ENCODE measurements at places on chromosomes 12 and 14. TPM values are rescaled to one million over a fixed set of nuclear protein-coding genes. Genes with fewer than 3 reads are reported as not detected.

CIDEB gene
- 48.2 TPM for total RNA-seq

DNA sequence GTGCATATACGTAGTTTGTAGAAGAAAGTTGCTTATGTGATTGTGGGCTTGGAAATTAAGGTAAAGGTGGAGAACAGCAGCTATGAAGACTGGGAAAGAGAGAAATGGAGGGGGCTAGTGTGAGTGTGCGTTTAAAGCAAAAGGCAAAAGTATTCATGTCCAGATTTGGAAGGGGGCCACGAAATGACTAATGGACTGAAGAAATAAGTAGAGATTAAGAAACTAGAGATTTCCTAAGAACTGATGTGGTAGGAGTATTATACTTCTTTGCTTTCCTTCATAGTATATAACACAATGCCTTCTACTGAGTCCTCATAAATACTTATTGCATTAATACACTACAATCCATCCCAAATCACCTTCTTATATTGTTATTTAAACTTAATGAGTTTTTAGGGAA is 298.6 kb upstream of the NOVA1 start:
- DNase-seq, result no peak

- DNase-seq, result no peak
Measured at GRCh38 chr12:88951177-88951576, 370.9 kb upstream of the KITLG start.

KRT83 gene
- not detected for total RNA-seq

- no peak for DNase-seq
Measured at GRCh38 chr12:121284551-121285390, 11.7 kb downstream of the CAMKK2 start.

PRH1 gene
- 21.4 TPM for total RNA-seq

DNA sequence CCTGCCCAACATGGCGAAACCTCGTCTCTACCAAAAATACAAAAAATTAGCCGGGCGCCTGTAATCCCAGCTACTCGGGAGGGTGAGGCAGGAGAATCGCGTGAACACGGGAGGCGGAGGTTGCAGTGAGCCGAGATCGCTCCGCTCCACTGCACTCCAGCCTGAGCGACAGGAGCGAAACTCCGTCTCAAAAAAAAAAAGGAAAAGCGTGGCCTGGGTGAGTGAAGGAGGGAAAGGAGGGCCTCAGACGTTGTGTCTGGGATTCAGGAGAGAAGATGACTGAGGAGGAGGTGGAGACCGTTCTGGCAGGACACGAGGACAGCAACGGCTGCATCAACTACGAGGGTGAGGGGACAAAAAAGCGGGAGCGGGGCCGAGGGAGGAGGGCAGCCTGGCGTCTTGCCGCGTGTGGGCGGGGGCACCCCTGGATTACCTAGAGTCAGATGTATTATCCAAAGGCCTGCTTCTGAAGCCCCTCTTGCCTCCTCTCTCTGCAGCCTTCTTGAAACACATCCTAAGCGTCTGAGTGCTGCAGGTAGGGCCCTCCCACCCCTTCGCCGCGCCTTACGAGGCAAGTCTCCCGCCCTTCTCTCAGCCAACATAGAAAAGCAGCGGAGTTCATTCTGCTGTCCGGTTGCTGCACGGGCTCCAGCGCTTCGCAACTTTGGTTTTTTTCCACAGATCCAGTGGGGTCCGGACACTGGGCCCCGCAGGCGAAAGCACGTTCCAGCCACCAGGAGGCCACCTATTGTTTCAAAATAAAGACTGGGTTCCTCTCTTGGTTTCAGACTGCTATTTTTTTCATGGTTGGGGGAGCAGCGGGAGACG is 744 bp upstream of the MYL6 start:
- DNase-seq, result peak; percentile 80

- DNase-seq, result peak; percentile 63
Measured at GRCh38 chr14:39368261-39368959, 63.8 kb downstream of the FBXO33 start.

GRCh38 chr14:97120204-97120603 is 323.0 kb downstream of the VRK1 start:
- no peak for DNase-seq

ACTN1 gene
- total RNA-seq, result 56.1 TPM

DNA sequence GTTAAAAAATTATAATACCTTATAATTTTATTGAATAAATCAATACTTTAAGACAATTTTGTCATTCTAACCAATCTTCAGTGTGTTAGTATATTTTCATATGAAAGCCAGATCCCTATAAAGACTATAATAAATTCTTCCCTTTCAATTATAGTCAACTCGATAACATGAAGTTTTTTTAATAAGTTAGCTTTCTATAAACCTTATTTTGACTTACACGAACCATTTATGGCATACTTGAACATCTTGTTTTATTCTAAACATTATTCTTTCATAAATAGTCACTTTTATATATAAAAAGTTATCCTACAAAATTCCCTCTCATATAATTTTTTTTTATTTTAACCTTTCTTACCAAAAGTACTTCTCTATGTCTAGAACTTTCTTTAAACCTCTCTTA is 1002.3 kb downstream of the TMEM121 start:
- no peak for DNase-seq

- no peak for DNase-seq
Measured at GRCh38 chr12:1843641-1844005, 23.3 kb downstream of the LRTM2 start.

SVOP gene
- not detected for total RNA-seq

GRCh38 chr12:79487386-79488110 is 203.2 kb downstream of the PAWR start:
- no peak for DNase-seq

DNA sequence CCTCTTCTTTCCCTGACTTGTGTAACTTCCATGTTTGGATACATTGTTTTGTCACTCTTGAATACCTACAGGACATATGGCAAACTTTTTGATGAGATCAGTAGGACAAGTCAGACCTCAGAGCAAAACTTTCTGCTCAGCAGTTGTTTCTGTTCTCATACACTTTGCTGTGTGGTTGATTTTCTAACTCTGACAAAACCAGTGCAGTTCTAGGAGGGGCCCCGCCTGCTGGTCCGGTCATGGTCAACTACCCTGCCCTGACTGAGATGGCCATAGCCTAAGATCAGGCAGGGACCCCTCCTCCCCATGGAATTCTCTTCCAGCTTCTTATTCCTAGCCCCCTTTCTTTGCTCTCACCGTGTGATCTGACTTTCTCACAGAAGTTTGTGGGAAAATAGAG is 92.8 kb downstream of the OTOGL start:
- DNase-seq, result no peak

DNA sequence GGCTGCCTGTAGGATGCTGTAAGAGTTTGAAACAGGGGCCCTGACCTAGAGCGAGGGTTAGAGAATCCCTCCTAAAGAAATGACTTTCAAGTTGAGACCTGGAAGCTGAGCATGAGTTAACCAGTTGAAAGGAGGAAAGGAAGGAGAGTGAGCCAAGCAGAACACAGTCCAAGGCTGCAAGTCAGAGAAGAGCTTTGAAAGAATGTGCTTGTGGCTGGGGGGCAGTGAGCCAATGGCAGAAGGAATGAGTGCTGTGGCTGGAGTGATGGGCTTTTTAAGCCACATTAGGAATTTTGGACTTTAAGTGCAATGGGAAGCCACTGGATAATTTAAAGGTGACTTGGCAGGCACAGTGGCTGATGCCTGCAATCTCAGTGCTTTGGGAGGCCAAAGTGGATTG is 18.1 kb downstream of the CDKN1B start:
- no peak for DNase-seq

DNA sequence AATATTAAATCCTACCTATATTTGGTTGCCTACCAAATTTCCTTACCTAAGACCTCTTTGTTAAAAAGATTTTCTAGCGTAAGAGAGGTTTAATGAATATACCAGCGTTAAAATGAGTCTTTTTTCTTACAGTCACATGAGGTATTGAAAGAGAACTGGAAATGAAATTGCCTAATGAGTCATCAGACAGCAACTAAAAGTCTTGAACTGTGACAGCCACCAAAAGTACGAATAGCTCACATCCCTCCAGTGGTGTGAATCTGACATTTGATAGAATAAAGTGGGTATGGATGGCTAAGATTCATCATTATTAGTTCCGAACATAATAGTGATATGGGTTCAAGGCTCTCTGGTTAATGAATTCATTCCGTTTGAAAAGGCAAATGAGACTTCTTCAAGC is 1297.3 kb downstream of the AACS start:
- DNase-seq, result no peak

GRCh38 chr12:52401526-52401925 is 4.6 kb downstream of the KRT82 start:
- no peak for DNase-seq

GRCh38 chr12:50111395-50111692 is 692 bp upstream of the COX14 start:
- no peak for DNase-seq

DNA sequence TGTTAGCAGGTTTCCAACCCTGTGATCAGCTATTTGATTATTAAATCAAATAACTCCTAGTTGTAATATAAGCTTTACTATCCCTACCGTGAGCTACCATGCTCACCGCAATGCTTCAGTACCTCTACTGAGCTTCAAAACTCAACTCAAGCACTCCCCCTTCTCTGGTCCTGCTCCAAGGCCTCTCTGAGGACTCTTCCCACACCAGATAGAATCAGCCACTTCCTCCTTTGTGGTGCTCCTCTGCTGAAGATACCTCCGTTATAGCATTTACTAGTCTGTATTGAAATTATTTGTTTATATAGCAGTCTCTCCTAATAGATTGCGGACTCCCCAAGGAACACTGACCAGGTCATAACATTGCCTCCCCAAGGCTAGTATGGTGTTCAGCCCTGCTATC is 17.5 kb downstream of the AREL1 start:
- no peak for DNase-seq

GRCh38 chr14:96205978-96206360 is 1.3 kb downstream of the BDKRB2 start:
- DNase-seq, result no peak

- peak; percentile 5 for DNase-seq
Measured at GRCh38 chr12:5944688-5945070, 380 bp downstream of the ANO2 start.

- DNase-seq, result no peak
Measured at GRCh38 chr14:74609721-74610120, 2.3 kb downstream of the LTBP2 start.

GRCh38 chr12:123847019-123847418 is 84.9 kb downstream of the DNAH10 start:
- no peak for DNase-seq

Measured in activated CD8-positive, alpha-beta T cell treated with anti-CD3 and anti-CD28 coated beads, Interleukin-2, amount 10 ng/mL, durations not matched to agents 7 days and 5 days (primary cell).